ENCODE measurements at places on chromosomes 3 and 15.

GRCh38 chr3:115728013-115728412, 104.7 kb downstream of the GAP43 start:
- DNase-seq = no peak

- DNase-seq = no peak
These were observed 51.0 kb downstream of the RLBP1 start for GRCh38 chr15:89170364-89170763.

DNA sequence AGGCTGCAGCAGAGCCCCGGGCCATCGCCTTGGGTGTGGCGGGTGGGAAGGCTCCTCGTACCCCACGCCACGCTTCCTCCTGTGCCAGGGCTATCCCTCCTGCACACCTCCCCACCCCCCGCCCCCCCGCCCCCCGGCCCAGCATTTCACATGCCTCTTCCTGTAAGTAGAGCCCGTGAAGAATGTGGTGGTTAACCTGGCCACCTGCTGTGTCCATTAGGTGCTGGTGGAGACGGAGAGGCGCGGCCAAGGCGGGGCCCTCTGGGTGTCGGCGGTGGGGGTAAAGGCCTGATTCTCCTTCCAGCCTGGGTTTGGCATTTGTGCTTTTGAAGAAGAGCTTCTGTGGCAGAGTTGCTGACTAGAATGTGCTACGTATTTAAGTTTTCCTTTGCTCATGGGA, 127.8 kb downstream of the CHDH start:
- DNase-seq = no peak

DNA sequence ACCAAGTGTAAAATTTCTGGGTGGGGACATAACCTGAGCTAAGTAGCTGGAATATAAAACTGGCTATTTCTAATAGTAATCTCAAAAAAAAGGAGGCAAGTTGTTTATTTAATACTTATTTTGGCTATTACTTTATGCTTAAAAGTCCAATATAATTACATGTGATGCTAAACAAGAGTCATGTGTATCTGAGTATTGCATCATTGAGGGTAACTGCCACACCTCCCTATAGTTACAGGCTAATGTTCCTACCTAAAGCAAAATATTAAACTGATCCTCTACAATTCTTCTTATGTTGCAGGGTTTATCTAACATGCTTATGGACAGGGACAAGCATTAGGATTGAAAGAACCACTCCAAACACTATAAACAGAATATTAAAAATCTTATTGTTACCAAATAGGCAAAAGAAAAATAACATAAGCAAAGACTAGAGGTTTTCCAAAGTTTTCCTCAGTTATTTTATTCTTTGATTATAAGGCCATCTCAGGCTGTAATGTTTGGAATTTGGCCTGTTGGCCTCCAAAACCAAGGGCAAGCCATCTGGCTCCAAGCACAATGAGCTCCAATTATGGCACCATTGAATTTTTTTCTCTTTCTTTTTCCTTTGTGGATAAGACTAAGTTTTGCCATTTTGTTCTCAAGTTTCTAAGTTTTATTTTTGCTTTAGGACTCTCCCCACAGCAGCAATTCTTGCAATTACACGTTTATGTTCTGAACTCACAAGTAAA, 75.8 kb upstream of the ABI3BP start:
- DNase-seq = no peak

DNA sequence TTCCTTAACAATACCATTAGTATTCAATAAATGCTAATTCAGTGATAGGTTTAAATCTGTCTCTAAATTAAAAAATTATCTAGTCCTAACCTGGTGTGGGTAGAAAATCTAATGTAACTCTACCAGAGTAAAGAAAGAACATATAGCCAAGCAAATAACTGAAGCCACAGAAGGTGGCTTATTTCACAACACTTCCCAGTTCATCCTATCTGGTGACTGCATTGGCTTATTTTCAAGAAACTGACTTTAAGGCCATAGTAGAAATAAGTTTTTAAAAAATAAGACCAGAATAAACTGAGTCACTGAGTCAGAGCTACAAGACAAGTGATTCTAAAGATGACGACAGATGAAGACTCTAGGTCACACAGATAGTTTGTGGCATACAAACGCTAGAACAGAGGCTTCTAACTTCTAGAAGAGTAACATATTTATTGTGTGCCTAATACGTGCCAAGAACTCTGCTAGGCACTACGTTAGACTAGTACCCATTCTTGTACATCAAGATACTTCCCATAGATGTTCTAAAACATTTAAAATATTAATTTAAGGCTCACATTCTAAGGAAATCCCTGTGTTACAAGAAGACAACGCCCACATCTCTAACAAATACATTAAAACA, 25.9 kb downstream of the TMCC1 start:
- no peak for DNase-seq

DNA sequence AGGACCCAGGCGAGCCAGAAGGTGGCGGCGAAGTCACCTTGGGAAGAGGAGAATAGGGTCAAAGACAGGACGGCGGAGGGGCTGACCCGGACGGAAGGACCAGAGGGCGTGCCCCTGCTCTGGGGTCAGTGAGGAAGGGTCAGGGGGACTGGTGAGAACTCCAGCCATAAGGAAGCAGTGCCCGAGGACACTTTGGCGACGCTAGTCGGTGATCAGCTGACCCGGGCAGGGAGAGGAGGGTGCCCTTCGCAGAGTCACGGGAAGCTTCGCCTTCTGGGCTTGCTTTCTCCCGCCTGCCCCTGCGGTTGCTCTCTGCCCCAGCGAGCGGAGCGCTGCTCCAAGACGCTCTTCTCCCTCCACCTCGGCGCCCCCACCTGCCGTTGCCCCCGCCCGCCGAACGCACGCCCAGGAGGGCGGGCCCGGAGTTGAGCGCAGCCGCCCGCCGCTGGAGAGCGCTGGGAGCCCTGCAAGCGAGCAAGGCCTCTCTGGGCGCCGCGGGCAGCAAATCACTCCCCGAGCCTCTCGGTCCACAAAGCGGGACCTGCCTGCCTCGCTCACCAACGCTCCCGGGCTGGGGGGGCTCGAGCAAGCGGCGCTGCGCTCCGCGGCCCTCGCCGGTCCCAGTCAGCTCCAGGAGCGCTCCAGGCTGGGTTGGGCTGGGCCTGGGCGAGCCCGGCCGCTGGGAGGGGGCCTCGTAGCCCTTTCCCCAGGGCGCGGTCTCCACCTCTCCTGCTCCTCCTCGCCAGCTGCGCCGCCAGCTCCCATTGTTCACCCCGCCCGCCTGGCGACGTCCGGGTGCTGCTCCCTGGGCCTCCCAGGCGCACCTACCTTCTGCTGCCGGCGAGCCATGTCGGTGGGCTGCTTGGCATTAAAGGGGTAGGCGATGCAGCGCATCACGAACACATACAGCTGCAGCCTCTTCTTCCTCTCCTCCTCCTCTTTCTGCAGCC, 1.2 kb downstream of the CADPS start:
- peak; percentile 68 for DNase-seq

DNA sequence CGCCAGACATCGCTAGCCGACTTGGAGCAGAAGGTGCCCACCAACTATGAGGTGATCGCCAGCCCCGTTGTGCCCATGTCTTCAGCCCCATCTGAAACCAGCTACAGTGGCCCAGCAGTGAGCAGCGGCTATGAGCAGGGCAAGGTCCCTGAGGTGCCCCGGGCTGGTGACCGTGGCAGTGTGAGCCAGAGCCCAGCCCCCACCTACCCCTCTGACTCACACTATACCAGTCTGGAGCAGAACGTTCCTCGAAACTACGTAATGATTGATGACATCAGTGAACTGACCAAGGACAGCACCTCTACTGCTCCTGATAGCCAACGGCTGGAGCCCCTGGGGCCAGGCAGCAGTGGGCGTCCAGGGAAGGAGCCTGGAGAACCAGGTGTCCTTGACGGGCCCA, 12.9 kb upstream of the APEH start:
- DNase-seq = no peak

Data from fibroblast of skin of right biceps (primary cell).